SK-MEL-5 (cell line): ENCODE measurements at places on chromosomes 2 and 18.

- no peak for DNase-seq
Measured at GRCh38 chr2:199461711-199462346, 4.1 kb upstream of the SATB2 start.

- no peak for DNase-seq
Measured at GRCh38 chr2:2769481-2770431, 438.7 kb upstream of the MYT1L start.

- no peak for DNase-seq
Measured at GRCh38 chr2:222492683-222493082, 68.3 kb downstream of the SGPP2 start.

DNA sequence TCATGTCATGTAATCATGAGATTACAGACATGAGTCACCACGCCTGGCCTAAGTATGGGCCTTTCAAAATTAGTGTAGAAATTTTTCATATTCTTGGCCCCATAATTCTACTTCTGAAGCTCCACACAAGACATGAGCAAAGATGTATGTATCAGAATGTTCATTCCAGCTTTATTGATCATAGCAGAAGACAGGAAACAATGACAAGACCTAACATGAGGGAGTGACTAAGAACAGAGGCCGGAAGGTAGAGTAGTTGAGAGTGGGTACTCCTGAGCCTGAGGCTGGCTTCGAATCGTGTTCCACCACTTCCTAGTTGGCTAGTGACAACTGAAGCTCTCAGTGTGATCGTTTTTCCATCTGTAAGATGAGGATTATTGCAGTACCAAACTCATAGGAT, 89.3 kb downstream of the ARMC9 start:
- no peak for DNase-seq

DNA sequence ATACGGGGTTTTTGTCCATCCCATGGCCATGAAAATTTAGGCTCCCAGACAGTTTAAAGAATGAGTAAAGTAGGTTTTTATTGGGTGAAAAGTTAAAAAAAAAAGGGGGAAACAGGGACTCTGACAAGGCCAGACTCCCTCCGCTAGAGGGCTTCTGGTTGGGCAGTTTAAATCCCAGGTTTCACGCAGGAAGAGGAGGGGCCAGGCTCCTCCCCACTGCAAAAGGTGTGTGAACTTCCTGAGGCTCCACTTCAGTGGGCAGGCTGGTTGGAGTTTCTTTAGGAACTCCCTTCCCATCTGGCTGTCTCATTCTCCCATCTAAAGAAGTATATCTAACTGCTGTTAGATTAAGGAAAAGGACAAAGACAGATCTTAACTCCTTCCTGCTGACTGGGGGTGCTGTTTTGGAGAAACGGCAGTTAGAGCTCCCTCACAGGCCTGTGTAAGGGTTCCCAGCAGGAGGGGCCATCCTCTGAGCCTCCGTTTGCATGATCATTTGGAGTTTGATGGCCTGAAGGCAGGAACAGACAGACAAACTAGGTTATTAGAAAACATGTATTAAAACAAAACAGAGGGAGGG, 1160.7 kb downstream of the CNTNAP5 start:
- DNase-seq: no peak

DNA sequence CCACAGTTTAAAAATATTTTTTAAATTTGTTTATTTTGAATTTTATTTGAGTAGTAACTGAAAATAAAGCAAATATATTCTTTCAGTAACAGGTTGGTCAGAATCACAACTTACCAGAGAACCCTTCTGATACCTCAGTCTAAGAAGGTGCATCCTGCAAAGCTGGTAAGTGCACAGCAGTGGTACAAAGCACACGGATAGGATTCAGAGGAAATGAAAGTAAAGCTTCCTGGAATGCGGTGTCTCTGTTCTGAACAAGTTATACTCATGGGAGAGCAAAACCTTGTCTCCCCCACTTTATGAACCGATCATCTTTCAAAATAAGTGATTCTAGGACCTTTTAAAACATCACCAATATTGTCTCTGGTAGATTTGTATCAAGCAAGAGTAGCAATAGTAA, 398.3 kb downstream of the TMX3 start:
- DNase-seq: no peak

DNA sequence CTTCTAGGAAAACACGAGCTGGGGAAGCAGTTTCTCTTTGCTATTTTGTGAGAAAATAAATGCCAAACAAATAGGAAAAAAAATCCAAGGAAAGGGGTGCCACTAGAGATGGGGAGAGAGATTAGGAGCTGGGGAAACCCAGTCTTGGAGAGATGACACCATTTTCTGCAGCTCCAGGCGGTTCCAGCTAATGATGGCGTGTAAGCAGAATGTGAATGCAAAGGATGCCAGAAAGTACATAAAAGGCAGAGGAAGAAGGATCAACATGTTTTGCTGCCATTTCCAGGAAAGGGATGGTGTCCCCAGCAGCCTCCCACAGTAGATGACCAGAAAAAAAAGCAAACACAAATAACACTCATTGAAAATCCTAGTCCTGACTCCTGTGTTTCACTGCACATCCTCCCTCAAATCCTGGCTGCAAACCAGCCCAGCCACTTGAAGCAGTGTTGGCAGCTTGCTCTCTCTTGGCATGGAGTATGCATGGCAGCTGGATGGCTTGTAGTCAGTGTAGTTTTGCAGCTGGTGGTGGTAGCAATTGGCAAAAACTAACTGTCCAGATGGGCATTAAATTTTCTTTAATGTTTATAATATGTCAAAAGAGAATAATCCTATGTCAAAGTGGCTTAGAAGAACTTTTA, 93.6 kb downstream of the FTCDNL1 start:
- no peak for DNase-seq

DNA sequence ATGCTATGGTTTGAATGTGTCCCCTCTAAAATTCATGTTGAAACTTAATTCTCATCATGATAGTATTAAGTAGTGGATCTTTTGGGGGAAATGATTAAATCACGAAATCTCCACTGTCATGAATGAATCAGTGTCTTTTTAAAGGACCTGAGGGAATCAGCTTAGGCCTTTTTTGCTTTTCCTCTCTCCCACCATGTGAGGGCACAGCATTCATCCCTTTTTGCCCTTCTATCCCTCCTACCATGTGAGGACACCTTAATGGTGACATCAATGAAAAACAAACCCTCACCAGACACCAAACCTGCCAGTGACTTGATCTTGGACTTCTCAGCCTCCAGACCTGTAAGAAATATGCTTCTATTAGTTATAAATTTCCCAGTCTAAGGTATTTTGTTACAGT, 247.1 kb upstream of the UBE2E3 start:
- DNase-seq: peak; percentile 52

DNA sequence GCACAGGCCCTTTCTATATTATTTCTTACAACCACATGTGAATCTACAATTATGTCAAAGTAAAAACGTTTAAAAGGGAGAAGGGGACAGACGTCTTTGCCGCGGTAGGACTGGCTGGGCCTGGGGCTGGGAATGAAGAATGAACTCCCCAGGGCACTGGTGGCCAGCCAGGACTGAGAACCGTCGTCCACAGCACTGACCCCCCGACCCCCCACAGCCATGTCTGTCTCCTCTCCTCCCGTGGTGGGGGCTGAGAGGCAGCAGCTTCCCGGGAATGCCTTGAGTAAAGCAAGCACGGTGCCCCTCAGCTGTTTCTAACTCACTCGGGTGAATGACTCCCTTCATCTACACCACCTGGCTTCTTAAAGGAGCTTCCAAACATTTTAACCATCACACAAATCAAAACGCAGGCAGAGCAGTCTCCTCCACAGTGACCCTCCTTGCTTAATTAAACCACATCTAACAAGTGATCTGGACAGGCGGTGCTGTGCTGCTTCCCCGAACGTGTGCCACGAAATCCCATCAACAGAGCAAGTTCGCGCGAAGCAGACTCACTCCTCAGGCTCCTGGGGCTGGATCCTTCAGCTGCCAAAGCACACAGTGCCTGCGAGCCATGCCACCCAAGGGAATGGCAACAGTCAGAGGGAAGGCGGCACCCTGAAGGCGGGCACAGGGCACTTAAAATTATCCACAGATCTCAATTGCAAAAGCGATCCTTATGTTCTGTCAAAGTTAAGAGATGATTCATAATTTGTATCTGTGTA, 217.7 kb downstream of the EIPR1 start:
- DNase-seq: no peak
